Endothelial cell of umbilical vein (primary cell): ENCODE measurements at places on chromosomes 6 and 20.
A peak's percentile ranks its signal among the peaks of the same experiment; 100 is the strongest.

- DNase-seq: no peak
Observed at GRCh38 chr6:53476964-53477363, 67.9 kb downstream of the GCLC start.

- peak; percentile 60 for DNase-seq
Observed at GRCh38 chr20:46350201-46350985, 42.1 kb upstream of the CDH22 start.

DNA sequence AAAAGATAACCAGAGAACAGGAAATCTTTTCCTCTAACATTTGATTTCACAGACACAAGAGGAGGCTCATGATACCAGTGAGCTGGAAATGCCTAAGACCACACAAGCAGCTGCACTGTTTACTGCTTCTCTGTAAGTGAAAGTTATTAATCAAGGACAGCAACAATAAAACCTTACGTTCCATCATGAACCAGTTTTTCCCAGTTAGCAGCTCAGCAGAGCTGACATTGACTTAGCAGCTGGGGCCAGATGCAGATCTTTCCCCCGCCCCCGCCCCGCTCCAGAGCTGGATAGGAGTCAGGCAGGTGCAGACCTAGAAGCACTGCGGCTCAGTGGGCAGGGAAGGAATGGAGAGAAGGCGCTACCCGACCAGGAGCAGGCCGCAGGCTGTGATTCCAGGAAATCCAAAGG, 275.2 kb downstream of the GMDS start:
- DNase-seq: peak; percentile 63

- DNase-seq: no peak
Observed at GRCh38 chr20:51640743-51641142, 98.2 kb upstream of the NFATC2 start.

DNA sequence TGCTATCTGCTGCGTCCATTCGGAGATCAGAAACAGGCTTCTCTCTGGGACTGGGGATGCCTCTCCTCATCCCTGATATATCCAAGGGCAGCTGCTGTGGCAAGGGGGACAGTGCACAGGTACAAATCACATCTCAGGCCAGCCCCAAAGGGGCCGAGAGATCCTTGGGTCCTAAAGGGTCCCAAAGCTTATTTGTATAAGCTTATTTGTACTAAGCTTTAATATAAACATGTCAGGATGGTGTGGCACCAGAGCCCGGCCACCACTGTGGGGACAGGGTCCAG, 45.3 kb downstream of the FGD2 start:
- no peak for DNase-seq

DNA sequence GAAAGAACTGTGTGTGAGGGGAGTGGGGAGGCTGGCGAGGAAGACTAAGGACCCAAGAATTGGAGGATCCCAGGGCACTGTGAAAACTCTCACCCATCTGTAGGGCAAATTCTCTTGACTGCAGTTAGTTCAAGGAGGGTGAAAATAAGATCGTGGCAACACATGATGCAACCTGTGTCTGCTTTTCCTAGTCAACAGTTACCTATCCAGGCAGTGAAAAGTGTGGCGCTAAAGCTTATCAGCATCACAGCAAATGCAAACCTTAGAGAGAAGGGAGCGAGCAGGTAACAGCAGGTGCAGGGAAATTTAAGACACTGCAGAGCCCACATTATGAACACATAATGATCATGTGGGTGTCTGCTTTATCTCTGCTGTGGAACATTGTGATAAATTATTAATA, 97.7 kb upstream of the SGK1 start:
- DNase-seq: no peak

DNA sequence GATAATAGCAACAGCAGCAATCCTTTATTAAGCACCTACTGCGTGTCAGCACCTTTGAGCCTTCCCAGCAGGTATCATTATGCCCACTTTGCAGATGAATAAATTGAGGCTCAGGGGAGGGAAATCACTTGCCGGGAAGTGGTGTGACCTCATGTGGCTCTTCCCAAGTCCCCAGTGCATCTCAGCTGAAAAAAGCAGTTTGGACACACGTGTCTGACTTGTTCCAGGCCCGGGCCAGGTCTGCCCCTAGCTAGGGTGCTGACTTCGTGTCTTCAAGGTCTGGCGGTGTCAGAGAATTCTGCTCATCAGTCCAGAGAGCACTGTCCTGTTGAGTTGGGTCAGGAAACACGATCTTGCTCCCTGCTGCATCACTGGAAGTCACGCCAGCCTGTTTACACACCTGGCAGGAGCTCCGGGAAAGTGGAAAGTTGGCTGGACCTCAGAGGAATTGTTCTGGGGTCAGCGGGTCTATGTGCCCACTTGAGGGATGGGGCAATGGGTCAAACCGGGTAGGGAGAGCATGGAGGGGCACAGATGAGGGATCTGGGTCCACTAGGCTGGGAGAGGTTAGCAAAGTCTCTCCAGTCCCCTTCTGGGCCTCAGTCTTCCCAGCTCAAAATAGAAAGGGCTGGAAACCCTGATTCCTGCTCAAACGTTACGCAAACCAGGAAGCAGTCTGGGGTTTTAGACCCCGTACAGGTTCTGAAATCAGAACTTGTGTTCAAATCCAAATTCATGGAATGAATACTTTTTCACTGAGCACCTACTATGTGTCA, 10.5 kb downstream of the SLC13A3 start:
- no peak for DNase-seq

DNA sequence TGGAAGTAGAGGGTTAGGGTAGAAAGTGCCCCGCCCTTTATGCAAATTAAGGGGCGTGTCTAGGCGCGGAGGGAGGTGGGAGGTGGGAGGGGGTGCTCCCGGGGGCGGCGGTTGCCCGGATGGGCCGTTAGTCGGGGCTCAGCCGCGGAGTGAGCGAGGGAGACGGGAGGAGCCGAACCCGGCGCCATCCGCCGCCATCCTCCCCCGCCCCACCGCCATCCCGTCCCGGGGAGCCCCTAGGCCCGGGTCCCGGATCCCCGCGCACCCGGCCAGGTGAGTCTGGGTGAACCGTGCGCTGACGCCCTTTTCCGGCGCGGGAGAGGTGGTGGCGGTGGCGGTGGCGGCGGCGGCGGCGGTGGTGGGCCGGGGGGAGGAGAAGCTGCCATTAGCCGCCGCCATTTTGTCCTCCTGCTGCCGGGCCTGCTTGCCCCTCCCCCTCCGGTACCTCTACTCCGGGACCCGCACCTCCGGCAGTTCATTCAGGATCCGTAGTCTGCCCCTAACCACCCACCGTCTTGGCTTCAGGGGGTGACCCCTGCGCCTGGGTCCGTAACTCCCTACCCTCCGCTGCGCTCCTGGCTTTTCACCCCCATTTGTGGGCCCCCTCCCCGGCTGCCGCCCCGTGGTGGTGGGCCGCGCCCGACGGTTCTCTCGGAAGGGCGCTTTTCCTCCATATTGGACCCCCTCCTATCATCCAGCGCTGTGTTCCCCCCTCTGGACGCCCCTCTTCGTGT, at the start of gene PRRC2A:
PRRC2A (plus strand) TSS at position 130 of the 734 bp plus-strand sequence. CDS start 2,075 bp downstream, outside the sequence.
- DNase-seq: no peak

DNA sequence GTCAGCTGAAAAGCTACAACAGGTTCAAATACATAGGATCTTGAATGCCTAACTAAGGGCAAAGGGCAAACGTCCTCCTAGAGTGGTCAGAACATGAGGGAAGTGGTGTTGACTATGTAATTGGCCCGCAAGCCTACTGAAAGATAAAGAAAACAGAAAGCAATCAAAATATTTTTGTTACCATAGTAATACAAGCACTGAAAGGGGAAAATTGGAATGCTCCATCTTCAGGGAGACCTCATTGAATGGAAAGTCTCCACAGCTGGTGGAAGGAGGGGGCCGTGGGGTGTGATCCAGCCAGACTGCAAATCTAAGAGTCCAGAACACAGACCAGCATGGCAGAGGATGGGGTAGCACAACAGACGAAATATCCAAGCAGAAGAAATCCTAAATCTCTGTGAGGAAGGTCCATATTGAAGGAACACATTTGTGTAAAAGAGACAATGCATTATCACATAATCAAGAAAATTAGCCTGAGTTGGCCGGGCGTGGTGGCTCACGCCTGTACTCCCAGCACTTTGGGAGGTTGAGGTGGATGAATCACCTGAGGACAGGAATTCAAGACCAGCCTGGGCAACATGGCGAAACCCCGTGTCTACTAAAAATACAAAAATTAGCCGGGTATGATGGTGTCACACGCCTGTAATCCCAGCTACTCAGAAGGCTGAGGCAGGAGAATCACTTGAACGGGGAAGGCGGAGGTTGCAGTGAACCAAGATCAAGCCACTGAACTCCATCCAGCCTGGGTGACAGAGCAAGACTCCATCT, 39.5 kb downstream of the MTFR2 start:
- no peak for DNase-seq

DNA sequence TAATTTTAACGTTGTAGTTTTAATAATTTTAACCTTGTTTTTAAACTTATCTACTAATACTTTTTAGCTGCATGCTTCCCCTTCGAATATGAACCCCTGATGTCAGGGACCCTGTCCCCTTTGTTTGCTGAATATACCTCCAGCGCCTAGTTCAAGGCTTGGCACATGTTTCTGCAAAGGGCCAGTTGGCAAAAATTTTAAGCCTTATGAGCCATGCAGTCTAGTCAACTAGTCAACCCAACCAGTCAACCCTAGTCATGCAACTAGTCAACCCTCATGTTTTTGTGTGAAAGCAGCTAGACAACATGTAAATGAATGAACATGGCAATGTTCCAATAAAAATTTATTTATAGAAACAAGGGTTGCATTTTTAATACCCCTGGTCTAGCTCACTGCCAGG, 119.8 kb downstream of the BCAS1 start:
- no peak for DNase-seq
